T1000 (cell line): ENCODE measurements at places on chromosomes 7 and 10.

DNA sequence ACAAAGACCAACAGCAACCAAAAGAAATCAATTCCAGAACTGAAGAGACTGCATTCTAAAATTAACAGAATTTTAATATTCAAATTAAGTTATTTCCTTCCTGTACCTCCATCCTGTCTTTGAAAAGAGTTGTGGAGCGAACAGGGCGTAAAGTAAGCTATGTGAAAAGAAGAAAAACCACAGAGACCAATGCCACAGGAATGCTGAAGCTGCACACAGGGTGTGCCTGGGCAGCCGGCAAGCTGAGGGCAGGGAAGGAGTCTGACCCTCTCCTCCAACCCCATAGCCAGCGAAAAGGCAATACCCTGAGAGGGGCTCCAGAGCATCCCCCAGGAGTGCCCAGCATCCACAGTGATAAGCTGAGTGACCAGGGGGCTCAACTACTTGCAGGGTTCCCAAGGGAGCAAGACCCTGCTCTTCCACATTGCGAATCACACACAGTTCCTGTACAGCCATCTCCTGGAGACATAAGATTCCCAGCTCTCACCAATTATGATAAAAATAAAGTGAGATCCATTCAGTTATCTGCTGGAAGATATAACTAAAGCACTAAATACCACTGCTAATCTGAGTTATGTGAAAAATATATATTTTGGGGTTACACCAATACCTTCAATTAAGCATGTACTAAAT is 93.8 kb downstream of the PARD3 start:
- DNase-seq: no peak

DNA sequence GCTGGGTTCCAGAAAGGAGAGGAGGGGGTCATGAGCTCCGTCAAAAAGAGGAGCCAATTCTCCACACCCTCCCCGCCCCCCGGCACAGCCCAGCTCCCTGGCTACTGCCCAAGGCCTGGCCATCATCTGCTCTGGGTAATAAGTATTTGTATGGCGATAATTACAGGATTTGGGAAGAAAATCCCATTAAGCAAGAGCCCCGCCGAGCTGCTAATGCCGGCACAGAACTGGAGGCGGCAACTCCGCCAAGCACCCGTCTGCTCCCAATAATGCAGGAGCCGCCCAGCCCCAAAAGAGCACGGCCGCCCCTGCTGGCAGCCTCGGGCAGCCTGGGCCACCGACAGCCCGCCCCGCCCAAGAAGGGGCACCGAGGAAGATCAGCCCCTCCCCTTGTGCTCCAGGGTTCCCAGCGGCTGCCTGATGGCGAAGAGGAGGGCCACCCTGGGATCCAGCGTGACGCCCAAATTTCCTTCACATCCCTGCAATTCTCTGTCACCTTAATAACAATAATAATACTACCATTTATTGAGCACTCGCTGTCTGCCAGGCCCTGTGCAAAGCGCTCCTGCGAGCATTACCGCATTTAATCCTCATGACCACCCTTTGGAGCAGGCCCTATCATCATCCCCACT is 5.9 kb downstream of the SLIT1 start:
- no peak for DNase-seq

DNA sequence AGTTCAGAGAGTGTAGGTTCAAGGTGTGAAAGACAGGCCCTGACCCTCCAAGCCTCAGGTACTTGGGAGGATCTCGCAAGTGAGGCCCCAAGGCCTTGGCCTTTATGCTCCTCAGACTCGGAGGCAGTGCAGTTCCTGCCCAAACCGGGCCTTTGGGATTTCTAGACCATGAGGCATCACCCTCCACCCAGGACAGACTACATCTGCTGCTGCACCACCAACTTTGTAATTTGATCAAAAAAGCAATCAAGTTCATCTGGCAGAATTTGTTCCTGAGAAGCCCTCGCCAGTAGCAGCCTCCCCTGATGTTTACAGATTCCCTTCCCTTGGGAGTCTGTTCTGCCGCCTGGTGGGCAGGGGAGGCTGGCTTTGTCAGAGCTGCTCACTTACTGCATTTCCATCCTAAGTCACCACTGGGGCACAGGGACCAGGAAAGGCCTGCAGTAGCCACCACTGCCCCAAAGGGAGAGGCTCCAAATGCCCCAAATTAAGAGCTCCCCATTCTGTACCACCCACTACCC is 2.1 kb downstream of the CAMK2G start:
- no peak for DNase-seq

GRCh38 chr7:82019551-82020475 is 250.0 kb upstream of the HGF start:
- DNase-seq: no peak

GRCh38 chr7:13107291-13107690 is 419.9 kb downstream of the ARL4A start:
- DNase-seq: no peak

- no peak for DNase-seq
Observed at GRCh38 chr7:79553811-79554555, 100.5 kb upstream of the MAGI2 start.

- no peak for DNase-seq
Observed at GRCh38 chr7:5367661-5368060, 56.0 kb downstream of the TNRC18 start.

DNA sequence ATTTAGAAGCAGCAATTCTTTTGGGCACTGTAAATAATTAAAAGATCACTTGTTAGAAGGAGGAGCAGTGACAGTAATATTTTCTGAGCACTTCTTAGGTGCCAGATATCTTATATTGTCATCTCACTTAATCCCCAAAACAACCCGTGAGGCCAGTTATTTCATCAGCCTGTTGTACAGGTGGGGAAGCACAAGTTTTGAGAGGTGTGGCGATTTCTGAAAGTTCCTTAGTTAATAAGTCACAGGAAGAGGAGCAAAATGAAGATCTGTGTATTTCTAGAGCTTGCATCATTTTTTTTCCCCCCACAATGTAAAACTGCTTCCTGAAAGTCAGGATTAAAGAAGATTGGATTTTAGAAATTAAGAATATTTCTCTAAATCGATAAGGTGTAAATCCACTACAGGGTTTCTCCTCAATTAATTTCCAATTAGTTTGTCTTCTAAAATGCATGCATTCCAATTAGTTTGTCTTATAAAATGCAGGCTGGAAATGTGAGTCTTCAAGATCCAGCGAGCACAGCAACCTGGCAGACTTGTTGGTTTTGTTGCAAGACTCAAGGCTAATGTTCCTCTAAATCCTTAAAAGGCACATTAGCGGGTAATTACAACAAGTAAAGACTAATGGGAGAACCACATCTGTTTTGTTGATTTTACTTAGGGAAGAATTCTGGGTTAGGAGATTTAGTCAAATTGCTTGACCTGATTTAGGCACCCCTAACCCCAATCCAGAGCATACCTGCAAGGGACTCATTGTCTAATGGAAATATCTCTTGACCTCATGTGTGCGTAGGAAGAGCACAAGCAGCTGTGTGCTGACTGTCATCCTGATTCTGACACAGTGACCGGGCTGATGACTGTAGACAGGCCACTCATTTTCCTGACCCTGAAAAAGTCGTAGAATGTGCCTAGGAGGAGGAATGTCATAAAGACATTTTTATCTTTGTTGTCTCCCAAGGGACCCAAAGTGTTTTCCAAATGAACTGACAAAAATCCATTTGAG is 272.0 kb downstream of the BAMBI start:
- no peak for DNase-seq

- no peak for DNase-seq
Observed at GRCh38 chr10:48494073-48494472, 110.8 kb downstream of the ARHGAP22 start.

DNA sequence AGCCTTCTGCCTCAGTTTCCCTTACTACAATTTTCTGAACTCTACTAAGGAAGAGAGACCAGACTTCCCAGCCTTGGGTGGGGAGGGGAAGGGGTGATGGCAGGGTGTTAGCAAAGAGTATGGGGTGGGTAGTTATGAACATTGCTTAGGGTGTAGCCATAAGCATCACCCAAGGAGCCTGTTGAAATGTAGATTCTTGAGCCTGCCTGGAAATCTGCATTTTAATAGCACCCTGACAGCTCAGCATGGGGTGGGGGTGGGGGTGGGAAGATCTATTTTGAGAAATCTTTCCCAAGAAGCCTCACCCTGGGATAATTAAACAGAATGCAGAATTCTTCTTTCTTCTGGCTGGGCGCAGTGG is 164.8 kb downstream of the NRF1 start:
- DNase-seq: no peak

DNA sequence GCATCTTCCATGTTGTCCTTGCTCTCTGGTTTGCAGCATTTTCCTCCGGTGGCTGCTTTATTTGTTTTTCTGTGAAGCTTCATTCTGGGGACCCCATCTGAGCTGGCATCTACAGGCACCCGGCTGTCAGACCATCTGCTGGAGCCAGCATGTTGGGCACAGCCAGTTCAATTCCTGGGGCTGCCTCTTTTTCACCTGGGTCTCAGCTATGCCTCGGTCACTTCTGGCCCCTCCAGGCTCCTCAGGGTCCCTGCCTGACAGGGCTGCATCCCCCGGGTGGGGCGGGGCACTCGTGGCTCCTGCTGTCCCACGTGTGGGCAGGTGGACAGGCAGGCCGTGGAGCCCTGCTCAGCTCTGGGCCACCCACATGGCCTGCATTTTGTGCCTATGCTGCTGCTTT is 8.1 kb downstream of the SCART1 start:
- DNase-seq: no peak

DNA sequence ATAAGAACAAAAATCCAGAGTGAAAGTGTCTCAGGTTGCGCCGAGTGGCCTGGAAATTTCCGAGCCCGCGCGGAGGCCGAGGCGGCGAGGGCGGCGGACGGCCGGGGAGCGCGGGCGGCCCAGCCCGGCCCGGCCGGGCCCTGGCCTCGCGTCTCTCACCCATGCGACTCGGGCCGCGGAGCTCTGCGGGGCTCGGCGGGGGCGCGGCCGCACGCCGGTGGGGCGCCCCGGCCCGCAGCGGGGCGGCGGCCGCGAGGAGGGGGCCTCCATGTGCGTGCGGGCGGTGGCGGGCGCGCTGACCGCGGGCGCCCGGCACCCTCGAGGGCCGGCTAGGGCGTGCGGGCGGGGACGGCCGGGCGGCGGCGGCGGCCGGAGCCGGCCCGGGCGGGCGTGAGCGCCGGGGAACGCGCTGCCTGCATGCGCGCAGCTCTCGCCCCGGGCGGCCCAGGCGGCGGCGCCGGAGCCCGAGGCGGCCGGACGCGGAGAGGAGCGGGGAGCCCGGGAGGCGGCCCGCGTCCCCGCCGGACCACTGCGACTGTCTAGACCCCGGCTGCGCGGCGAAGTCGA is 302 bp upstream of the EN2 start:
- no peak for DNase-seq

- no peak for DNase-seq
Observed at GRCh38 chr7:15603124-15603523, 41.3 kb upstream of the AGMO start.

DNA sequence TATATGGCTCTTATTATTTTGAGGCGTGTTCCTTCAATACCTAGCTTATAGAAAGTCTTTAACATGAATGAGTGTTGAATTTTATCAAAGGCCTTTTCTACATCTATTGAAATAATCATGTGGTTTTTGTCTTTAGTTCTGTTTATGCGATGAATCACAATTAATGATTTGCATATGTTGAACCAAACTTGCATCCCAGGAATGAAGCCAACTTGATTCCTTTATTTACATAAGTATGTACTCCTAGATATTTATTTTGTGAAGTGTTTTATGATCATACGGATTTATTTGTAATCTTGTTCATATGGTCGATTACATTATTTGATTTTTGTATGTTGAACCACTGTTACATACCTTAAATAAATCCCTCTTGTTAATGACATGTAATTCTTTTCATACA is 244.3 kb upstream of the KCND2 start:
- DNase-seq: no peak

DNA sequence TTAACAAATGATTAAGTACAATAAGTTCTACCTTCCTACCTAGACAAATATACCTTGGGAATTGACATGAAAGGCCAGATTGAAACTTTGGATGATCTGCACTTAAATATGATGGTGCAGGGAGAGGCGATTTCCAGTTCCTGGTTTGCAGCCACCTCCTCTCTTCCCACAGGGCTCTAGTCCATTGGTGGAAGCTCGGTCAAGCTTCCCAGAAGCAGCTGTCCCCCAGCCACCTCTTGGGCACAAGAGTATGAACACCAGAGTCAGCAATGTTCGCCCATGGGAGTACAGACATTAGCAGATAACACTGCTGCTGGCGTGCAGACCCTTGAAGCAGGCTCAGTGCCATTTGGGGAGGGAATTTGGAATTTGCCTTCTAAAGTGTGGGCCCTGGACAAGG is 1.5 kb upstream of the CPVL start:
- DNase-seq: no peak

GRCh38 chr7:87564296-87564963 is 36.3 kb downstream of the ABCB1 start:
- no peak for DNase-seq

DNA sequence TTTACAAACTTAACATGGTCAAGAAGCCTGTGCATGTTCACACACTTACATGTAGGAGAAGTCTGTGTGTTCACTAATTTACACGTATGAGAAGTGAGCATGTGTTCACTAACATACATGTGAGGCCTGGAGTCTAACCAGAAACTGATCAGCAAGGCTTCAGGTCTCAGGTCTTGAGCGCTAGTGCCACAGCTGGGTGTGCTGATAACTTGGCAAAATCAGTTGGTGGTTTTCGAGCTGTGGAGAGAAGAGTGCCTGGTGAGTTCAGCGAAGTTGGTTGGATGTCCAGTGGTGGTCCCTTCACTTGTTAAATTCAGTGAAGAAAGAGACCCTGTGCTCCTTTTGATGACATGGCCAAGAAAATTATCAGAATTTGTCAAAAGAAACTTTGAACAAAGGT is 98.7 kb downstream of the CELF2 start:
- no peak for DNase-seq
